ENCODE measurements at places on chromosomes 3 and 15.

DNA sequence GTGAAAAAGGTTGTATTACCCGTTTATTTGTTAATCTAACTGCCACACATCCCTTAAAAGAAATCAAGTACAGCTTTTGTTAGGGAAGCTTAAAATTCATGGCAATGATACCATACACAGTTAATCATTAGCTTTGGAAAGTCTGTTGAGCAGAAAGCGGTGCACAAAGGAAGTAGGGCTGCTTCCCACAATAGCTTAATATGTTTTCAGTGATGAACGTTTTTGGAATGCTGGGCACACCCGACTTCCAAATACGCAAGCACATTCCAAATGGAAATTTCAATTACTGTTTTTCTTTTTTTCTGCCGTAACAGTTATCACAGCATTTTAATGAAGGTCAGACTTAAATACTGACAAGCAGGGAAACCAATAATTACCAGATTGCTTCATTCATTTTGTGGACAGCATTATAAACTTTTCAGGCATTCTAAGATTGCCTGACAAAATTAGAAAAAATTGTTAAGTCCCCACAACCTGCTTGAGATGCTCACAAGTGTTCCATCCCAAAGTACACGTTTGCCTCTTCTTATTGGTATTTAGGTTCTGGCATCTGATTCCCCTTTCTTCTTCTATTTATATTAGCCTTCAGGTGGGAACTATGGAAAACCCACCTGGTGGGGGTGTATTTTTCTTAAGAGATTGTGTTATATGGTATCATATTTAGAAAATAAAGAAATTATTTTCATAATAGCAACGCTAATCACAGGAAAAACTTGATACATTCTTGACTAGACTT lies 1.1 kb upstream of the ECT2 start:
- no peak for DNase-seq

DNA sequence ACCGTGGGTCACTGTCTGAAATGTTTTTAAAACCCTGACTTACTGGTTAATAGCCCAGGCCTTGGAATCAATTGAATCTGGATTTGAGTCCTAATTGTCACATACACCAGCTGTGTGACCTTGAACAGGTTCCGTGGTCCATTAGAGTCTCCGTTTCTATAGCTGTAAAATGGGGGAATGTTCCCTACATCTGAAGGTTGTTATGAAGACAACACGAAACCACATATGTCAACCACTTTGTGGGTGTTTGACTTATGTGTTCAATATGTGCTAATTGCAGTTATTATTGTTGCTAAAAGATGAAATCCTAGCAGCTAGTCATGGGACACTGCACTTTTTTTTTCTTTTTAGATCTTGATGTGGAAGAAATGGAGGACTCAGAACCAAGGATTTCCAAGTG lies 35.3 kb downstream of the ZBTB38 start:
- DNase-seq: no peak

DNA sequence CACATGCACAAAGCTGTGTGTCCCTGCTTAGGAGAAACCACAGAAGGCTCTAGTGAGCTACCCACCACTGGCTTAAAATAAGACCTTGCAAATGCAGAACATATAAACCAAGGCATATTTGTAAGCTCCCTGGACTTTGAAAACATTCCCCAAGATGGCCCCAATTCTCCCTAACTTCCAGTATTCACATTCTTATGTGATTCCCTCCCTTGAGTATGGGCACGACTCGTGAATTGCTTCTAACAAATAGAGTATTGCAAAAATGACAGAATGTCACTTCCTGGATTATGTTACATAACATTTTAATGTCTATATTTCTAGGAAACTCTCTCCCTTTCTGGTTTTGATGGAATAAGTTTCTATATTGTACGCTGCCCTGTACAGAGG lies 131.8 kb upstream of the MCTP2 start:
- DNase-seq: no peak

- DNase-seq: no peak
Observed at GRCh38 chr15:32944431-32944830, 226.6 kb downstream of the GREM1 start.

GRCh38 chr15:48282216-48282615 lies 49.0 kb upstream of the DUT start:
- no peak for DNase-seq

DNA sequence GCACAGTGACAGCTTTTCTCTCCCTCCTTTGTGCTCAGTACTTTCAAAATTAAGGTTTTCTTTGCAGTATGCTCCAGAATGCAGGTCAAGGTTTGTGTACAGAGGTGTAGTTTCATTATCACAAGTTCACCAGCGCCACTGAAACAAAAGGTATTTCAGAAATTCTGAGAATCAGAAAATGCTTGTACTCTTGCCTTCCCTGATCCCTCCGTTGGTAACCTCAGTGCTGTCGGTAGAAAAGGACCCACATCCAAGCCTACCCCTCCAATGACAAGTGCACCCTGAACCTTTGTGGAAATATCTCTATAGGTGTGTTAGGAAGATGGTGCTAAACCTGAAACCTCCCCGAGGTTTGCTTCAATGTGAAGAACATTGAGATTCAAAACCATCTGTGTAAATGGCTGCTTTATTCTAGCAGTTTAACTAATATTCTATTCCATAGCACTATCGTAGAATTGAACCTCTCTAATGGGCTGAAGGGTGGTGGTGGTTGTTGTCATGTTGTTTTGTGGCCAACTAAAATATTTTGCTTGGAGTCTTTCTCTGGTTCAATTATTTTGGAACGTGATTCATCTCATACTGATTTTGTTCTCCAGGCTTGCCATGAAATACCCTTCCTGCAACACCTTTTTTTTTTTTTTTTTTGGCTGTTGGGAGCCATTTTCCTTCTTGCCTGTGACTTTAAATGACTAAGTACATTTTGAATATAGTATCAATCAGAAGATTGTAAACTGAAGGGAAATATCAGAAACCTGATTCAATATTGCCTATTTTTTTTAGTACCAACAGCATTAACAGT lies 20.7 kb downstream of the ZBTB38 start:
- no peak for DNase-seq

- no peak for DNase-seq
Observed at GRCh38 chr3:47433796-47434195, 41.9 kb downstream of the SCAP start.

- no peak for DNase-seq
Observed at GRCh38 chr3:65210026-65210814, 522.4 kb upstream of the ADAMTS9 start.

GRCh38 chr15:69337138-69337537 lies 38.4 kb downstream of the PAQR5 start:
- no peak for DNase-seq

GRCh38 chr15:38588672-38589071 lies 24.1 kb upstream of the RASGRP1 start:
- DNase-seq: no peak

- DNase-seq: no peak
Observed at GRCh38 chr15:34147371-34148140, 45.7 kb downstream of the PGBD4 start.

- DNase-seq: no peak
Observed at GRCh38 chr3:2931265-2931664, 178.9 kb downstream of the IL5RA start.

DNA sequence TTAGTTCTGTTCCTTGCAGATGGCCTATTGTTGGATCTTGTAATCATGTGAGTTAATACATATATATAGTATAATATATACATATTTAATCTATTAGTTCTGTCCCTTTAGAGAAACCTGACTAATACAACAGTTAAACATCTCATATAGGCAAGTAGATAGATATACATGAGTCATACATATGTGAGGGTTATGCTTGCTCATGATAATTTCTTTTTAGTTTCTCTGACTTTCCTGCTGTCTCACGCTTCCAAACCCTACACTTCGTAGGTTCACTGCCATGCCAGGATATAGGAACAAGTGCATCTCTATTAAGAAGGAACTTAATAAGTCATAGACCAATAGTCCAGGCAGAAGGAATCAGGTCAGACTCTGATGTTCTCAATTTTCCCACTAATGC lies 16.8 kb upstream of the CLDN16 start:
- no peak for DNase-seq

DNA sequence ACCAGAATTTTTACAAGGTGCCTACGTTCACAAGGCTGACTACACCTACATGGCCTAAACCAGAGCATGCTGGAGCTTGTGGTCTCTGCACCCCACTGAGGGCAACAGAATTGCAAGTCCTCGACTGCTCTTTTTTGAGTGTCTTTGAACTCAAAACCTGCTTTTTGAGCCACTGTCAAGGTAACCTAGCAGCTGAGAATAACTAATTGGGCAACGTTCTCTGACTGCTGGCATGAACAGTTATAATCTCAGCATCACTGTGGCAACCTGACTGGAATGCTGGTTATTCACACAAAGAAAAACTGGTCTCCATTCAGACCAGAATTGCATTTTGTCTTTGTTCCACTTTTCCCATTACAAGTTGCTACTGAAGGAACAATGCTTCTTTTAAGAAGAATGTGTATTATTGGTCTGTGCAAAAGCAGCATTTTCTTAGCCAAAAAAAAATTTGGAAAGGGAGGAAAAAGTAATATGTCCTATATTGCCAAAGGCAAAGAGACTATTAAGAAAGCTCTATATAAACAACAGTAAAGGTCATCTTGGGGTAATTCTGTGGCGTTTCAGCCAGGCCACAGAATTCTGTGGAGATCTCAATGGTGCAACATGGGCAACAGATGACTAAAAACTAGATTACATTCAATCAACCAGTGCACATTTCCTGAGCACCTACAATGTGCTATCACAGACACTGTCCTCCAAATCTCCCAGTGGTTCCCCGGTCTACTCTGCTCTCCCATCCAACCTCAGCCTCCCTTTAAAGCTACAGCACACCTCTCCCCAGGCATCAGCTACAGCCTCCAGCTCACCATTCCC lies 76.8 kb downstream of the TNIK start:
- DNase-seq: no peak

- no peak for DNase-seq
Observed at GRCh38 chr15:91257746-91258414, 157.8 kb downstream of the SV2B start.

GRCh38 chr3:48464713-48465221 lies 18.2 kb downstream of the ATRIP start:
- DNase-seq: no peak

All from right renal cortex interstitium (tissue), 3 donors.